Activated T-helper 1 cell treated with anti-CD3 and anti-CD28 coated beads, Interleukin-2, amount 50 U/mL, for 16 hours (primary cell): ENCODE measurements at places on chromosomes 11 and 22.

DNA sequence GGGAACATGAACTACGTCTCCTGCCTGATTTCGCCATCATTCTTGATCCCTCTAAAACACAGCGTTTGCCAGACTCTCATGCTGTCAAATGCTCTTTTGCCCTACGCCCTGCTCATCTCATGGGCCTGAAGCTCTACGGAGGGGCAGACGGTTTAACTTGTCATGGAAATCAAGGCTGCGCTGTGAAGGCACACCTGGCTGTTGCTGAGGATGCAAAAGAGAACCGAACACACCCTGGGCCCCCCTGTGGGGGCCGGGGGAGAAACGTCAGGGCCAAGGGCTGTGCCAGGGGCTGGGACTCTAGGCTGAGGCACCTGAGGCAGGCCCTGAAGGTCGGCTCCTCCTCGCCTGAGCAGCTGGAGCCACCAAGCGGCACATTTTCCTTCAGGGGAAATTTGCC, 957.2 kb downstream of the BRD1 start:
- no peak for DNase-seq

DNA sequence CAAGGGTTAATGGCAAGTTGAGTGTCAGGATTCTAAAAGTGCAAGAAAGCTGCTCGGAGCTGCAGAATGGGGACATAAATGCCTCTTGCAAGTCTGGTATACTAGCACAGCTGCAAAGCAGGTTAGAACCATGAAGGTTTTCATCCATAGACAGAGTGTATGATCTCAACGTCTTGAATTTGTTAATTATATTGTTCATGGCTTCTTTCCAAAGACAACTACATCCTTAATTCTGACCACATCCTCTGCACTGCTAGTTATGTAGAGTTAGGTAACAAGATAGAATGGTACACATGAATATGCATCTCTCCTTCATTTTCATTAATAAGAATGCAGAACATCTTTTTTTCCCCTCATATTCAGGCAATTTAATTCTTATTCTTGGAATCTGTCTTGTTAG, 34.2 kb downstream of the EXPH5 start:
- no peak for DNase-seq

- DNase-seq: no peak
Measured at GRCh38 chr11:134562941-134563471, 151.0 kb upstream of the B3GAT1 start.

- no peak for DNase-seq
Measured at GRCh38 chr11:133842730-133843129, 2.6 kb downstream of the SPATA19 start.

- no peak for DNase-seq
Measured at GRCh38 chr11:10937385-10937771, 79.5 kb upstream of the ZBED5 start.

DNA sequence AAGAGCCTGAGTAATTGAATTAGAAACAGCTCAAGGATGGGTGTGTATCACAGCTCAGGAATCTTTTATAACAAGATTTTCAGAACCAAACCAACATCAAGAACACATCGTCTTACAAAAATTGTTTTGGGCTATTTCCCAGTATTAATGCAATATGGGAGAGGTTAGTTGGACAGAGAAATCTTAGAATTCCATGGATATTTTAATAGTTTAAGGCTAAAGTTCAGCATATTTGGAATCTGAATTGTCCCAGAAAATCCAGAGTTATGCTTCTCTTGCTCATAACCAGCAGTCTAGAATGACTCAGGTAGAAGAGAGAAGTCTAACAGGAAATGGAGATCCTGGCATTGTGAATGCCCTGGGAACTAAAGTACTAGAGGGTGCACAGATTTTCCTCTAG, 74.6 kb downstream of the ADM start:
- no peak for DNase-seq

DNA sequence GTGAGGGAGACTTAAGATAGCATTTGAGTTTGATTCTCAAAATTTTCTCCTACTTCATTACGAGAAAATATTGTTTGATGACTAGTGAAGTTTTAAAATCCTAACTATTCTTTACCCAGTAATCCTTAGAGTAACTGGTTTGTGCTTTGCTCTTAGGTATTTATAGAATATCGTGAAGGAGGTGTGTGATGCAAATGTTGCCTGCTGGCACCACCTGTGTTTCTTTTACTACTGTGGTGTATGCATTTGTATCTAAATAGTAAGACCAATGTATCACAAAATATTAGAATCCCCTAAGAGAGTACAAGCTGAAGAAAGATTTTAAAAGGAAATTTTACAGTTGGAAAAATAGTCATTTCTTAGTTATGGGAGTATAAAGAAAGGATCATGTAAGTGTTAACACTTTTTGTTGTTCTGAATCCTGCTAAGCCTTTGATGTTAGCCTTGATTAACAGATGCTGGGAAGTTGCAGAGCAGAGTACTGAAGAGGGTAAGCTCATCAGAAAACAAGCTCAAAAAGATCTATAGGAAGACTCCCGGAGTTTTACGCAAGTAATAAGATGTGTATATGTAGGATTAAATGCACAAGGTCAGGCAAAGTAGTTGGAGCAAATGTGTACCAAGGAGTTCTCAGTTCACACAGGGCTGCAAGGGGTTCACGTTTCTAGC, 102.2 kb upstream of the SLC6A5 start:
- DNase-seq: no peak

- no peak for DNase-seq
Measured at GRCh38 chr11:93715797-93716396, 25.4 kb downstream of the TAF1D start.

DNA sequence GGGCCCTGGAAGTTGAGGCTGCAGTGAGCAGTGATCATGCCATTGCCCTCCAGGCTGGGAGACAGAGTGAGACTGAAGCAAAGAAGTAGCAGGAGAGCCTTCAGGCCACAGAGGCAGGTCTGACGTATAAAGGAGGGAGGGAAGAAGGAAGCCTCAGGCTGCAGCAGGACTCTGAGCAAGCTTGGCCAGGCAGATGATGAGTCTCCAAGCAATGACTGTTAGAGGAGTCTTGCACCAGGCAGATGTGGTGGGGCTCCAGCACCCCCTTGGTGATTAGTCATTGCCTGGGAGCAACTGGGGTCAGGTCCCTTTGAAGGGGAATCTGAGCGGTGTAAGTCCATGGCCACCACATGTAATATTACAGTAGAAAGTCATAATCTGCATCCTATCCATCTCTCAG, 36.6 kb upstream of the NFAM1 start:
- DNase-seq: no peak

DNA sequence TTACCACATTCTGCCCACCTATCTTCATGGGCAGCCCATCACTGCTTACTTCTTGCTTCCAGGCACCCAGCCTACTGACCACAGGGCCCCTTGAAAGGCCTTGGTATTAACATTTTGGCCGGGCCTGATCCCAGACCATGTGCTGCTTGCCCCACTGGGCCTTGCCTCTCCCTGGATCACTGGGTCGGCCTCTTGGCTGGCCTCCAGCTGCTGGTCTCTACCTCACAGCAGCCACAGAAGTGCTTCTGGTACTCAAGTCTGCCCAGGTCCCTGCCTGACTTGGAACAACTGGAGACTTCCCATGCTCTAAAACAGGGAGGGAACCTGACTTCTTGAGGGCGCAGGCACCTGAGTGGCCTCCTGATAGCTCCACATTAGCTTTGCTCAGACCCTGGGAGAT, 63.6 kb downstream of the THAP12 start:
- DNase-seq: no peak

- no peak for DNase-seq
Measured at GRCh38 chr11:57761301-57762234, at the start of gene CTNND1. Gene CTNND1, plus strand, starts transcription at chr11:57761802. Its CDS starts 29,677 bp downstream, at chr11:57791479.

GRCh38 chr11:33863418-33864172, 28.3 kb downstream of the LMO2 start:
- DNase-seq: no peak

DNA sequence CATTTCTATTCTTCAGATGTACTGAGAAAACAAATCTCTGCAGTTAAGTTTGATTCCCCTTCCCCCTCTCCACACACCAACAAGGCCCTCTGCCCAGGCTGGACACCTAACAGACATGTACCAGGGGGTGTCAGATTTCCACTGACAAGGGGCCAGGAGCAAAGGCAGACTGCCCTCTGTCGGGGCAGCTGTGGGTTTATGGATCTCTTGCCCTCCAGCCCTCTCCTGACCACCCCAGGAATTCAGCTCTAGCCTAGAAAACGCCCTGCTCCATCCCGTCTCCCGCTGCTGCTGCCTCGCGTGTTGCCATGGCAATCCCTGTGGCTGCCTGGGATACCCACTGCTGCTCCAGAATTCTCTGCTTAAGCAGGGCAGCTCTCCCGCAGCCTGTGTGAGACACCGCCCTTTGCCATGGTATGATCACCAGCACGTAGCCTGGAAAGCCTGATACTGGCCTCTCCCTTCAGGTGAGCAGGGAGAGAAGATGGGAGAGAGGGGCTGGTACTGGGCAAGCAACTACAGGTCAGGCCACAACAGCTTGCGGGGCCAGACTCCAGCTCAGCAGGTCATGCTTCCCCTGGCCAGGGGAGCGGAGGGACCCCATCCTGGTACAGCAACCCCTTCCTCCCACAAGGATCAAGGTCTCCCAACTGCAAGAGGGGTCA, 41.6 kb downstream of the BUD13 start:
- DNase-seq: no peak

GRCh38 chr11:1346669-1347390, 37.4 kb upstream of the TOLLIP start:
- no peak for DNase-seq

- DNase-seq: peak; percentile 35
Measured at GRCh38 chr22:49305214-49305965, 522.3 kb downstream of the BRD1 start.

- DNase-seq: no peak
Measured at GRCh38 chr22:33909911-33910310, 10.4 kb downstream of the LARGE1 start.

DNA sequence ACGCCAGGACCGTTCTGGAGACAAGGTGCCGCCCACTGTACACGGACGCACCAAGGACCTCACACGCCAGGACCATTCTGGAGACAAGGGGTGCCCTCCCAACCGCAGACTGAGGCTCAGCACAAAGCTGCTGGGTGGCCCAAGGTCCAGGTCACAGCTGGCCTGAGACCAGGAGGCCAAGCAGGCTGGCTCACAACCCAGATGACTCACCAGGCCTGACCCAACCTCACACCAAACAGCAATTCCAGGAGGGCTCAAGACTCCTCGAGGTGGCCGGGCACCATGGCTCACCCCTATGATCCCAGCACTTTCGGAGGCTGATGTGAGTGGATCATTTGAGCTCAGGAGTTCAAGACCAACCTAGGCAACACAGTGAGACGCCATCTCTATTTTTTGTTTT, 14.8 kb downstream of the BRD1 start:
- DNase-seq: no peak

DNA sequence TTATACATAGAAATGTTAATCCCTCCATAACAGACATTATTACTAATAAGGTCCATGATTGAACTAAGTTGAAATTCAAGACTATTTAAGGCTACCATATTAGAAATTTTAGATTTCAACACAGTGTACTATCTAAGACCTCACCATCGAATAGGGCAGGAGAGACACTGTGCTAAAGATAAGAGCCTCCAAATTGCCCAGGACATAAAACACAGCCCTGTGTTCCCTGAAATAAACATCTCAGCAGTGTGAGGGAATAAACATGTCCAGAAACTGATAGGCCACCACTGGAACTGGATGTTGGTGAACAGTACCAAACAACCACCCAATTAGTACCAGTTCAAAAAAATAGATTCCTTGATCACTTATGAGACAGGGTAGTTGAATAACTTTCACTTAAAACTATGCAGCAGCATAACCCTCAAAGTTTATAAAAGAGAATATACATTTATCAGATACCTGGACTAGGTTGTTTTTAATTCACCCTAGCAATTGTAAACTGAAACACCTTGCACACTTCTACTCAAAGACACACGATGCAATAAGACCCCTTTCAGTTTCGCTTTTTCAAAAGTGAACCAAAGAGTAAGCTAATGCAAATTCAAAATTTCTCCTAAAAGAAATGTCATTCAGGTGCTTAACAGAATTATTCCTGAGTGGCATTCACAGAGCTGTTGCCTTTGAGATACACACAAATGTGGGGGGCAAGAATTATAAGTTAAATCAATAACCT, 34.3 kb downstream of the USP28 start:
- no peak for DNase-seq

DNA sequence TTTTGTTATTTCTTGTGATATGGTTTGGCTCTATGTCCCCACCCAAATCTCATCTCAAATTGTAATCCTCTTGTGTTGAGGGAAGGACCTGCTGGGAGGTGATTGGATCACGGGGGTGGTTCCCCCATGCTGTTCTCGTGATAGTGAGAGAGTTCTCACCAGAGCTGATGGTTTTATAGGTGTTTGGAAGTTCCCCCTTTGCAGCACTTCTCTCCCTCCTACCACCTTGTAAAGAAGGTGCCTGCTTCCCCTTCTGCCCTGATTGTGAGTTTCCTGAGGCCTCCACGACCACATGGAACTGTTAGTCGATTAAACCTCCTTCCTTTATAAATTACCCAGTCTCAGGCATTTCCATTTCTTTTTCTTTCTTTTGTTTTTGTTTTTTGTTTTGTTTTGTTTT, 24.4 kb upstream of the SIK2 start:
- no peak for DNase-seq

DNA sequence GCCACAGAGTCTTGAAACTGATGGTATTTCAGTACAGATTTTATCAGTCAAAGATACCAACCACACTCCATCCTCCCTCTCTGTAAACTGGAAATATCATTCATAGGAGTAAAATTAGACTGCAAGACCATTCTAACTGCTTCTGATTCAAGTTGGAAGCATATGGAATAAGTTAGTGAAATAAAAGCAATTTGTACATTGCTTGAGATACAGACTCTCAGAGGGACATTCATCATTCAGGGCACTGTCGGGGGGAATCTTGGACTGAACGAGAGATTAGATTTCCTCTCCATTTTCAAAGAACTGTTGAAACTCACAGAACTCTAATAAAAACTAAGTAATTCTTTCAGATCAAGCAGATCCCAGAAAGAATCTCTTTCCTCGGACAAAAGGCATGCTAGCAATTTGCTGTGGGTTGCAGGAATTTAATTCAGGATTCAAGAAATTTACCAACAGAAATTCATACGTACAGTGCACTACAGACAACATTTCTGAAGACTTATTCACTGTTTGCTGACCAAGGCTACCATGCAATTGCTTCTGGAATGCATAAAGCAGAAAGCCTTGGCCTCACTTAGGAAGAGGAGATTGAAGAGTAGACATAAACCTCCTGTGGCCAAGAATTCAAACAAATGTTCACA, 34.1 kb downstream of the PAMR1 start:
- DNase-seq: no peak

DNA sequence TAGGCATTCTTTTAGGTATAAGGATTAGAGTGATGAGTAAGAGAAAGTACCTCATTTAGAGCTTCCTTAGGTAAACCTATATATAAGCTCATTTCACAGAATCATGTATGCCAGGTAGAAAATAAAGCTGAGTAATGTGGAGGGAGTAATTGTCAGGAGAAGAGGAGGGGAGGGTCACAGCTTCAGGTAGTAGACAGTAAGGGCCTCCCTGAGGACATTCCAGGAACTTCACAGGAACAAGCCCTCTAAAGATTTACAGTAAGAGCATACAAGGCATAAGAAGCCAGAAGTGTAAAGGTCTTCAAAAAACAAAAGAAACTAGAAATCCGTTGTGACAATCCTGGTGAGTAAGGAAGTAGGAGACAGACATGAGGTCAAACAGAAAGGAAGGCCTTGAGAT, 57.6 kb downstream of the USP47 start:
- DNase-seq: no peak
